Karpas-422 (cell line): ENCODE measurements at places on chromosomes 3 and 15.
A peak's percentile ranks its signal among the peaks of the same experiment; 100 is the strongest.

DNA sequence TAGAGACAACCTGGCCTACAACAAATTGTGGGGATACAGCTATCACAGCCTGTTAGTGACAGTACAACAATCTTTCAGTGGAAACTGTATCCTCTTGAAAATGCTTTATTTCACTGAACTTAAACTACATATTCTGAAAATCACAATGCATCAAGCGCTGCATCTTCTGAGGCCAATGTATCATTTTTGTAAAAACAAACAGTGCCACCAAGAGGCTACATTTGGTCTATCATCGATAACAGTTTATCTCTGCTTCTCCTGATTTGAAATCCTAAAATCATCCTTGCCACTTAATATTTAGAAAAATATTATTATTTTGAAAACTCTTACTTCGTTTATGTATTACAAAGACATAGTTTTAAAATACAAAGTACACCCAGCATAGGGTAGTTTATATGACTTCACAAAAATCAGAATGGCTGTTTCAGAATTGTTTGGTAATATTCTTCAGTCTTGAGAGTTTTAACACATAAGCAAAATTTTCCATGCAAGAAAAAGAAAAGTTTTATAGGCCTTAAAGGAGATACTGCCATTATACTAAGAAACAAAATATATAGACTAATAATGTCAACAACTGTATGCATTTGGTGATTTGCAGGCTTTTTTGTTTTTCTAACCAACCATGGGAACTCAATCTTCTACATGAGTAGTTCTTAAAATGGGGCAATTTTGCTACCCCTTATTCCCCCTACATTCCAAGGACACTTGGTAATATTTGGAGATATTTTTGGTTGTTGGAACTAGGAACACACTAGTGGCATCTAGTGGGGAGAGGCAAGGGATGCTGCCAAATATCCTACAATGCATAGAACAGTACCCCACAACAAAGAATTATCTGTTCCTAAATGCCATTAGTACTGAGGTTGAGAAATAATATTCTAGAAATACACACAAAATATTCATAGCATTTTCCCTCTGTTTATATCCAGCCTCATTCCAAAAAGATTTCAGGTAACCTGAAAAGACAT is 42.3 kb downstream of the WDR72 start:
- peak; percentile 55 for DNase-seq

- DNase-seq = no peak
Observed at GRCh38 chr3:66665021-66665695, 164.3 kb upstream of the LRIG1 start.

DNA sequence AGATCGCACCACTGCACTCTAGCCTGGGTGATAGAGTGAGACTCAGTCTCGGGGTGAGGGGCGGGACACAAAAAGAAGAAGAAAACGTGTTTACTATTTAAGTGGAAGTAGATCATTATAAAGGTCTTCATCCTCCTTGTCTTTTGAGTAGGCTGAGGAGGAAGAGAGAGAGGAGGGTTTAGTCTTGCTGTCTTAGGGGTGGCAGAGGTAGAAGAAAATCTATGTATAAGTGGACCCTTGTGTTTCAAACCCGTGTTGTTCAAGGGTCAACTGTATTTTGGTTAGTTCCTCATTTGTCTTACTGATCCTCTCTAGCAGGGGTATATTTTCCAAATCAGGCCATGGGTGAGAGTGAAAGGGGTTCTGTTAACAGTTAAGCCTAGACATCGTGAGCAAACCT is 40.1 kb downstream of the TRIM71 start:
- no peak for DNase-seq

DNA sequence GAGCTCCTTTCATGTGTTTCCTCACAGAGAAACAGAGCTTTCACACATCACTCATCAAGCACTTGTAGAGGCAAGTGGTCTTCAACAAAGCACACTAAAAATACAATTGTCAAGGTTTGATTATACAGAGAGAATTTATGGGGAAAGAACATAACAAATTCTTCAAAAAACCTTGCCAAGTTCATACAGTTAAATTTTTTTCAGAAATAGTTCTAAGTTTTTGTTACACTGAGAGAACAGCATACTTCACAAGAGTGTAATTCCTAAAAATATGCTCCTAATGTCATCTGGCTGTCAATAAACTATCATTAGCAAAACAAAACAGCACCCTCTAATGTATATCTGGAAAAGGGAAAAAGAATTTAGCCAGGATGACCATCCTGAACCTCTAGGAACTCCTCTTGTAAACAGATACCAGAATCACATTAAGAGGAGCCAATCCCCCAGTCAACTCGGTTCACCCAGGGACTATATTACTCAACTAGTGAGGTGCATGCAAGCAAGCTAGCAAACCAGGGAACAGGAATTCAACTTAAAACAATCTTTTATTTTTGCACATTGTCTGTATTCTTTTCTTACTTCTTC is 63.3 kb downstream of the RAD18 start:
- no peak for DNase-seq

DNA sequence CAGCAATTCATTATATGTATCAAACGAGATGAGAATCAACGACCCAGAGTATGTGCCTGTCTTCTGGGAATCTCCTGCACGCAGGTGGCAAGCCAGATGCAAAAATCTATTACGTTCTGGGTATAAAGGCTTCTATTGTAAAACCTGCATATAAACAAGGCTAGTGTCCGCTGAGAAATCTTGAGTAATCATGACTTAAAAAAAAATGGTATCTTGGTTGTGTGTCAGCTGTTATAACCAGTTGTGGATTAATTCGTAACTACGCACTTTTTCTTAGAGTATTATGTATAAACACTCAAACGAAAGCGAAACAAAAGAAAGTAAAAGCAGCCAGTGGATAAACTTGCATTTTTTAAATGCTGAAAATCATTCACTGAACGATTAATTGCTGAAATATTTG is 509.1 kb downstream of the RSL24D1 start:
- no peak for DNase-seq
